Progenitor cell of endocrine pancreas (in vitro differentiated cells): ENCODE measurements at places on chromosomes 16 and 17. TPM values are rescaled to one million over a fixed set of nuclear protein-coding genes. Genes with fewer than 3 reads are reported as not detected.

DNA sequence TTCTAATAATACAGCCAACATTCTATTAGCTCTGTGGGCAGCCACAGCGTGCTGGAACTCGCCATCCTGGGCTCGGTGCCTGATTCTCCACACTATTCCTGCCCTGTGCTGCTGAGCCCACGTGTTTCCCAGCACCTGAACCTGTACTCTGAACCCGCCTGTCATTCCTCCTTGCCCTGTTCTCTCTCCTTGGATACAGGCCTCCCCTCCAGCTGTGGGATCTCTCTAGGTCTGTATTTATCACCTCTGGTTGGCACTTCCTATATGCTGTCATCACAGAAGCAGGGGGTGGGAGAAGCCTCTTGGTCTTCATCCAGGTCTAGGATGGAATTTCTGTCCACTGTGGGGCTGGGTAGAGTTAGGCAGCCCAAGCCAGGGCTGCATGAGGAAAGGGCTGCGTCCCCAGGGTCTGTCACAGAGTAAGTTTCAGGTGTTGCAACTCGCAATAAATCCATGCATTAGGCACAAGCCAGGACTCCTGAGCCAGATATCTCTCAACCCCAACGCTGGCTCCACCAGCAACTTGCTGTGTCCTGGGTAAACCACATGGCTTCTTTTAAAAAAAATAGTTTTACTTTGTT is 56.0 kb downstream of the ABAT start:
- H3K27ac ChIP-seq: no peak overlapping the region
- H3K4me3 ChIP-seq: no peak overlapping the region
- H3K4me1 ChIP-seq: peaks cover 9% of the 10 kb centered on the region

DNA sequence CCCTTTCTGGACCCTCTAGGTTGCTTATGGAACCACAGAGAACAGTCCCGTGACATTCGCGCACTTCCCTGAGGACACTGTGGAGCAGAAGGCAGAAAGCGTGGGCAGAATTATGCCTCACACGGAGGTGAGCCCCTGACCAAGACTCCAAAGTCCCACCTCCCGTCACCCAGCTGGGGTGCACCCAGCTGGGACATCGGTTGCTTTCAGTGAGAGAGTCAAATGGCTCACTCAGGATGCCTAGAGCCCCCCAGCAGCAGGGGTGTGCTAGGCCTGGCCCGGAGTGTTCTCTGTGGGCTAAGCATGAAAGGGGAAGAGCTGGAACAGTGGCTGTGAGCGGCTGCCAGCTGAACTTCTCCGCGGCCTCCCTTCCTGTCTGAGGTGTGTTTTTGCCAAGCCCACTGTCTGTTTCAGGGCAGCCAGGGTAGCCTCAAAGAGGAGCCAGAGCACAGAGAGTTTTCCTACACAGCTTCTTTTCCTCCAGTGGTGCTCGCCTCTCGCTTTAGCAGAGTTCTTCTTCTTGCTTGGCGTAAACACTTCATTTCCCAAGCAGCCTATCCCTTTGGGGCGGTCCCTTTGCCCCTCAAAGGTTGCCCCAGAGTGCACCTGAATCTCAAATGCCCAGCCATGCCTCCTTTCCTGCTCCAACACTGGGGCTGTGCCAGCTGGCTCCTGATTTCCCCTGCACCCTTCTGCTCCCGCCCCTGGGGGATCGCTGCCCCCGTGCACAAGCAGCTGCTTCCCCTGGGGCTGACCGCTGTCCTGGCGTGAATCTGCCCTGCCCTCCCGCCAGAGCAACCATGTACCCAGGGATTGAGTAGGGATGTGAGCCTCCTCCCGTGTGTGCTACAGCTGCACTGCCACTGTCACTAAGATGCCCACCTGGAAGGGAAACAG is 2.6 kb upstream of the CHAD start:
- no peak overlapping the region for H3K4me3 ChIP-seq
- peaks cover 28% of the 10 kb centered on the region for H3K27me3 ChIP-seq
- peaks cover 2% of the 10 kb centered on the region for H3K4me1 ChIP-seq

ZP2 gene
- total RNA-seq: not detected in 2 replicates

DNA sequence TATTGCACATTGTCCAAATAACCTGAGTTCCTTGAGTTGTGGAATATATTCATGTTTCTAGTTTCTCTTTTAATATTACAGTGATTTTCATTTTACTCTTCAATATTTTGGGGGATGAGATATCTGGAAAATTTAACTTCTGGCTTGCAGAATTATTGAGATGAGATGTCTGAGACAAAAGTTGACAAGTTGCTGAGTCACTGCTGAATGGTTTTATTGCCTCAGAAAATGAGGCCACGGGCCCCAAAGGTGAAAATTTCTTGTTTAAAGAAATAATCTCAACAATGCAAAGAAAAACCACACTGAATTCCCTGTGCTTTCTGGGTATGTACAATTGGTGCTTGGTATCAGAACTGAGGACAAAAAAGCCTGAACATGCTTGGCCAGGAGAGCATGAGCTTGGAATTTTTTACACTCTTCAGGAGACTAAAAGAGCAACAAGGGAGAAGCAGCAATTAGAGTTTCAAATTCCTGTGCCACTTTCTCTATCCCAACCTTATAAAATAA is 129.2 kb upstream of the TOM1L1 start:
- no peak for DNase-seq
- H3K4me1 ChIP-seq: peaks cover 11% of the 10 kb centered on the region
- no peak overlapping the region for H3K4me3 ChIP-seq

- no peak overlapping the region for H3K4me3 ChIP-seq
- DNase-seq: no peak
- peaks cover 4% of the 10 kb centered on the region for H3K36me3 ChIP-seq
- no peak overlapping the region for H3K27ac ChIP-seq
- H3K27me3 ChIP-seq: no peaks in the 10 kb centered on the region
- no peaks in the 10 kb centered on the region for H3K4me1 ChIP-seq
Measured at GRCh38 chr17:77182205-77183172, 41.7 kb downstream of the SEC14L1 start.

DNA sequence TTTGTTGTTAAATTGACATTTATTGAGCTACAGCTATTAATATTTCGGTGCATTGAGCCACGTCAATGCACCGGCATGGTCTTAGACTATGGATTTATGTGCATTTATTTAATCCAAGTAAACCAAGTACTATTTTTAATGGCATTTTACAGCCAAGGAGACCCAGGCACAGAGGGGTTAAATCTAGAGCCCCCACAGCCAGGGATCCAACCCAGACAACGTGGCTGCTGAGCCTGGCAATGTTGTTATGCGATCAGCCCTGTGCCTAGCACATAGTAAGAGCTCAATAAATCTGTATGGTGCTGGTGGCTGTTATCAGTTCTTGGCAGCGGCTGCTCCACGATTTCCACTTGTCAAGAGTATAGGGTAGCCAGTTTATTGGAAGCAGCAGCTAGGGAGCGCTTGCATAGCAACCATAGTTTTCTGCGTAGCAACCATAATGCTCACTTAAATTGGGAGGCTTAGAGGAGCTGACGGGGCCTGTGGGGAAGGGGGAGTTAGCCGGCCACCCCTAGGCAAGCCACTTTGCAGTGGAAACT is 541 bp upstream of the RBBP6 start:
- peak overlapping the region; percentile 100 for H3K27ac ChIP-seq
- H3K4me3 ChIP-seq: peak overlapping the region; percentile 98
- H3K36me3 ChIP-seq: no peaks in the 10 kb centered on the region
- no peak for DNase-seq
- H3K27me3 ChIP-seq: no peaks in the 10 kb centered on the region

SLC12A3 gene
- not detected in 2 replicates for total RNA-seq

VPS35L gene
- total RNA-seq: 82.7 and 88.4 TPM in 2 replicates

GRCh38 chr17:40447148-40447644 is 3.9 kb downstream of the IGFBP4 start:
- H3K36me3 ChIP-seq: no peaks in the 10 kb centered on the region
- DNase-seq: no peak
- no peak overlapping the region for H3K27ac ChIP-seq
- H3K27me3 ChIP-seq: peaks cover 27% of the 10 kb centered on the region
